ENCODE measurements at places on chromosomes 16 and 17.
A peak's percentile ranks its signal among the peaks of the same experiment; 100 is the strongest.

DNA sequence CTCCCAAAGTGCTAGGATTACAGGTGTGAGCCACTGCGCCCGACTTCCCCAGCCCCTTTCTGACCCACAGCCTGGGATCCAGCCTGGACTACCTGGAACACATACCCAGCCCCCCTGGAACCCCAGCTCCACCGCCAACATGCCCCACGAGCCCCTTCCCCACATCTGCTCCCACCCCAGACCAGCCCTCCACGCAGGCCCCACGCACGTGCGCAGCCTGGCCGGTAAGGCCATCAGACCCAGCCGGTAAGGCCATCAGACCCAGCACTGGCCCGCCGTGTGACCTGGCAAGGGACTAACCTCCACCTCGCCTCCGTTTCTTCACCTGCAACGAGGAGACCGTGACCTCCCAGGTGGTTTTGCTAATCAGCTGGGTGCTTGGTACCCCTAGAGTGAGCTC lies 46.5 kb downstream of the RPH3AL start:
- DNase-seq: no peak

DNA sequence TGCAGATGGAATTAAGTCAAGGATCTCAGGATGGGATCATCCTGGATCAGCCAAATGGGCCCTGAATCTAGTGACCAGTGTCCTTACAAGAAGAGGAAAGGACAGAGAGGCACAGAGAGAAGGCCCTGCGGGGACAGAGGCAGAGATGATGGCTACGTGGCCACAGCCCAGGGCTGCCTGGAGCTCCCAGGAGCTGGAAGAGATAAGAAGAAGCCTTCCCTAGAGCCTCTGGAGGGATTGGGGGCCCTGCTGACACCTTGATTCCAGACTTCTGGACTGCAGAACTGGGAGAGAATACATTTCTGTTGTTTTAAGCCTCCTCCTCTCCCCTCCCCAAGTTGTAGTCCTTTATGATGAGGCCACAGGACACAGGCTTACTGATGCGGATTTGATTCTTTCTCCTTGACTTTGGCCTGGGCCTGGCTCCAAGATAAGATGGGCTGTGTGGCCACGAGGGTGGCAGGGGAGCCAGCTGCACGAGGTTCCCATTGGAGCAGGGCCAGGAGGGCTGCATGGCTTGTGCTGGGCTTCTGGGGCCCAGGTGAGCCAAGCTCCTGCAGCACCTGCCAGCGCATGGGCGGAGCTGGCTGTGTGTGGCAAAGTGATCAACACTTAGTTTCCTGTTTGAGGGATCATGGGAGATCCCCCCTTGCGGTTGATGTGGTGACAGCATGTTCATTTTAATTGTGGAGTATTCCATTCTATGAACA lies 146.1 kb downstream of the IRF8 start:
- no peak for DNase-seq

GRCh38 chr16:75931043-75931442 lies 204.8 kb upstream of the CPHXL start:
- peak; percentile 13 for DNase-seq

- no peak for DNase-seq
Observed at GRCh38 chr17:48532261-48532660, 1.4 kb upstream of the HOXB1 start.

- DNase-seq: no peak
Observed at GRCh38 chr16:81210807-81211206, 27.7 kb upstream of the BCO1 start.

DNA sequence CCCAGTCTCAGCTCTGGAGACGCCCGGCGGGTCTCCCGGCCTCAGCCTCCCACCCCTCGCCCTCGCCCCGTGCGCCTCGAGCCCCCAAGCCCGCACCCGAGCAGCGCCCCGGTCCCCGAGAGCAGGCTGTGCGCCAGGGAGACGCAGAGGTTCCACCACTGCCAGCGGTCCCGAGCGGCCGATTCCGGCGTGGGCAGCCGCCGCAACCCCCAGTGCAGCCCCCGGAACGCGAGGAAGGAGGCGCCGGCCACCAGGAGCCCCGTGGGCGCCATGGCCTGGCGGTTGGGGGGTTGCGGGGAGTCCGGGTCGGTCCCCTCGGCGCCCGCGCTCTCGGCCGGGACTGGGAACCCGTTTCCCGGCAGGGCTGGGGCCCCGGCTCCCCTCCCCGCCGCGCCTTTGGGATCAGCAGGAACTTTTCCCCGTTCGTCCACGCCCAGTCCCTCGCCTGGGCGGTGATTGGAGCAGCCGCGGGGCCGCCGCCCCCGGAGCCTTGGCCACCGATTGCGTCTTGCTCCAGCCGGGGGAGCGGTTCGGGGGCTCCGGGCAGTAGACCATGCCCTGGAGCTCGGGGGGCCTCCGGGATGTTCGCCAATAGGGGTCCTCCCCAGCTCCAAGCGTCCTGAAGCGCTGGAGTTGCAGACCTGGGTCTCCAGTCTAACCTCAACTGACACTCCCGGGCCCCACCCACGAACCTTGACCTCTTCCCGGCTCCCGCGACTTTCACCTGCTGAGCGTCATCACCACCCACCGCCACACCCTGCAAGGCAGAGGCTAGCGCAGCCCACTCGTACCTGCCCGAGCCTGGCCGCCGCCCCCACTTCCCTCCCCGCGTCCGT lies at the start of gene TLCD2:
TLCD2 (minus strand) TSS at position 407 of the 836 bp plus-strand sequence; CDS start at position 272, 135 bp downstream.
- DNase-seq: peak; percentile 65

GRCh38 chr17:44707755-44708400 lies 587 bp upstream of the DBF4B start:
- no peak for DNase-seq

DNA sequence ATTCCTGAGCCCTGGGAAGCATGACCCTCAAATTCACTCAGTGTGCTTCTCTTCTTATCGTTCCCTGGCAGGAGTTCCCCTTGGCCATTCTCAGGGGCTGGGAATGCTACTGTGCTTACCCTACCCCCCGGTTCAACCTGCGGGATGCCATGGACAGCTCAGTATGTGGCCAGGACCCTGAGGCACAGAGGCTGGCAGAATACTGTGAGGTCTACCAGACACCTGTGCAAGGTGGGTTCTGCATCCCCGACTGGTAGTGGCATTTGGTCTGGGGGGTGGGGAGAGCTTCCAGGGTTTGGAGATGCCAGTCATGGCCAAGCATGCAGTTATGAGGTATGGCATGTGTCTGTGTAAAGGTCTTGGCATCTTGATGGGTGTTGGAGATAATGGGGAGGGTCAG lies 39.4 kb downstream of the WSCD1 start:
- DNase-seq: no peak

Data from M059J (cell line).